ENCODE measurements at places on chromosomes 2 and 18.
A peak's percentile ranks its signal among the peaks of the same experiment; 100 is the strongest.

DNA sequence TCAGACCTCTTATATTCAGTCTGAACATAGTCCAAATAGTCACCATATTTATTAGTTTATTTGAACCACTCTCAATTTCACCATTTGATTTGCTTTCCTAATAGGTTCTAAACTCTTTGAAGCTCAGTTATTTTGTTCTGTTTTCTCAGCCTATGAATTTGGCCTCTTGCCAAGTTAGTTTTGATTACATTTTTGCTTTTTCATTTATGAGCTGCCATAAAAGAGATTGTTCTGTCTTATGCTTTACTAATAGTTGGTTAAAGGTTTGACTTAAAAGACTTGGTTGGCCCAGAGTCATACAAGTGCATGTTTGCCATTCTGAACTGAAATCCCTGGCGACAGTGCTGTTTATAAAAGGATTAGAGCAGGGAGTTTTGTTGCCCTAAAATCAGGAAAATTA lies 85.9 kb upstream of the RANBP2 start:
- no peak for DNase-seq

GRCh38 chr2:15840148-15840547 lies 100.2 kb upstream of the MYCN start:
- no peak for DNase-seq

DNA sequence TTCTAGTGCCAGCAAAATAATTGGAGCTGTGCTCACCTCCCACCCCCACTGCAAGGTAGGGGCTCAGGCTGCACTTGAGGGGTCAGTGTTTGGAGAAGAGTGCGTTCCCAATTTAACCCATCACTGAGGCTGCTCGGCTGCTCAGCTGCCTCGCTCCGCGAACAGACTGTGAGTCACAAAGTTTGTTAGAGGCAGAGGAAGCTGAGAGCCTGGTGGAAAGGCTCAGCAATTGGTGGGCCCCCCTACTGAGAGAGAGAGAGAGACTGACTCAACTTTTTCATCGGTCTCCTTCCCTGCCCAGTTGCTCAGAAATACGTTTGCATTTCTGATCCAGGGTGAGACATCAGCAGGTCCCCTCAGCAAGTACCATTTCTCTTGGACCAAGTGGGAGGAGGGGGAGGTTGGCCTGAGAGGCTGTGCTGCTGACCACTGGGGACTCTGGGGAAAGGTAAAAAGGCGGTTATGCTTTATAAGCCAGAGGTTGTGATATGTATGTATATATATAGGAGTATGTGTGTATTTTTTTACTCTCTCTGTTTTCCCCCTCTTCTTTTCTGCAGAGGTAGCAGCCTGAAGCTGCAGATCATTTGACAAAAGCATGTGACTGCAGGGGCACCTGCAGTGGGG lies 1.5 kb downstream of the EFR3B start:
- peak; percentile 0 for DNase-seq

DNA sequence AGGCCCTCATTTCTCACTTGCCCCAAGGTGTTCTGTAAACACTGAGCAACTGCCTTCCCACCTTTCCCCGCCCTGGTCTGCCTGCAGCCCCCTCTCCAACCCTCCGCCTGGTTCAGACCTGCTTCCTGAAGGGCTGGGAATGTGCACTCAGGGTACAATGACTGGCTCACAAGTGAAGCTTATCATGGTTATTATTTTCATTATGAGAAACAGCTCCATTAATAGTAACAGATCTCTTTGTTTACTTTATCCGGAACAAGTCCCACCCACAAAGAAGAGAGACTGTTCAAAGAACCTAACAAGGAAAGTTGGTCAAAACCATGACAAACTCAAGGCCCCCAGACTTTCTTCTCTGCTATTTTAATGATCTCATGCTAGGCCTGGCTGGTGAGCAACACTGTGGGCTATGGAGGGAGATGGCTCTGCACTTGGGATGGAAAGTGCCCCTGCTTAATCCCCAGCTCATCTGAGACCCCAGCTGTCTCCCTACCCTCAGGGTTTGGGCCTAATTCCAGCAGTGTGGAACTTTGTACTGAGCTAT lies 36.7 kb downstream of the ARHGAP25 start:
- no peak for DNase-seq

DNA sequence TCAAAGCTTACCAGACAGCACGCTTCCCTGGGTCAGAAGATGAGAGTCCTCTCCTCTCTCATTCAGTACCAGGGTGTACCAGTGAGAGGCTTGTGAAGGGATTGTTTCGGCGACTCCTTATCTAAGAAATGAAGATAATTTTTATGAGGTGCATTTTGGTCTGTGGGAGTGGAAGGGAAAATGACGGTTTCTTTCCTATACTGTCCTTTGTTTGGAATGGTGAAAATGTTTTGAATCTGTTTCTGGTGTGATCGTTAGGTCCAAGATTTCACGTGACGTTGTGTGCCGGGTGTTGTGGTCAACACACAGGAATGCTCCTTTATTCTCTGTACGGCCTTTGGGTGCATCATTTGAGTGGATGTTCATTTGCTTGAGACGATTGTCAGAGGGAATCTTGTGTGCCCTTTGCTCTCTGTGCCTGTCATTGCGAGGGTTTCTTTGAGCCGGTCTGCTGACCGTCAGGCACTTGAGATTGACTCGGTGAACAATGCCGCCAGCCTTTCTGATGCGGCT lies 183.5 kb downstream of the AGAP1 start:
- no peak for DNase-seq

DNA sequence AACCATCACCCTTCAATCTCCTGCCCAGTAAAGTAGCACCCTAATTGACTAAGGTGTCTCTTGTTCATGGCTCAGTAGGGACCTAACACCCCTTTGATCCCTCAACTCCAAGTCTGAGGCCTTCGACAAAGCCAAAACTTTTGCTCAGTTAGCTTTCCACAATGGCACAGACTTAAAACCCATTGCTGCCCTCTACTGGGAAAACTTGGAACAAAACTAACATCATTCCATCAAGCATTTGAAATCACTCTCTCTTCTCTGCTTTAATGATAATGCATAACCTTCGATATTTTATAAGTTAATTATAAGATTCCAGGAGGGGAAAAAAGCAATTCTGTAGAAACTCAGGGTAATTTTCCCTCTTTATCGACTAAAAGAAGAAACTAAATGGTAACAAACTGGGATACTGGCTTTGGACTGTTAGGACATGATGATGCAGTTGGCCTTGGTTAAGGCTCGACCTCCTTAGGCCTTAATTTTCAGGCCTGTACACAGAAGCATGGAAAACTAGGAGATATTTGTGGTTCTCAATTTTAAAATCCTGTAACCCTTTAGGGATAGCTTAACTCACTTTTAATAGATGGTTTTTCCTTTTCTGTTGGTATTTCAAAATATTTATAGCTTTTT lies 127.8 kb downstream of the STK39 start:
- peak; percentile 53 for DNase-seq

DNA sequence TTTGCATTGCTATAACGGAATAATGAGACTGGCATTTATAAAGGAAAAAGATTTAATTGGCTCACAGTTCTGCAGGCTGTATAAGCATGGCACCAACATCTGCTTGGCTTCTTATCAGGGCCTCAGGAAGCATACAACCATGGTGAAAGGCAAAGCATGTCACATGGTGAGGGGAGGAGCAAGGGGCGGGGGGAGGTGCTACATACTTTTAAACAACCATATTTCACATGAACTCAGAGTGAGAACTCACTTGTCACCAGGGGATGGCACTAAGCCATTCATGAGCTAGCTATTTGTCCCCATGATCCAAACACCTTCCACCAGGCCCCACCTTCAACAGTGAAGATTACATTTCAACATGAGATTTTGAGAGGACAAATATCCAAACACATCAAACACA lies 188.7 kb downstream of the MBD5 start:
- DNase-seq = no peak

- no peak for DNase-seq
These were observed 6.8 kb downstream of the SMAD7 start for GRCh38 chr18:48943736-48944527.

DNA sequence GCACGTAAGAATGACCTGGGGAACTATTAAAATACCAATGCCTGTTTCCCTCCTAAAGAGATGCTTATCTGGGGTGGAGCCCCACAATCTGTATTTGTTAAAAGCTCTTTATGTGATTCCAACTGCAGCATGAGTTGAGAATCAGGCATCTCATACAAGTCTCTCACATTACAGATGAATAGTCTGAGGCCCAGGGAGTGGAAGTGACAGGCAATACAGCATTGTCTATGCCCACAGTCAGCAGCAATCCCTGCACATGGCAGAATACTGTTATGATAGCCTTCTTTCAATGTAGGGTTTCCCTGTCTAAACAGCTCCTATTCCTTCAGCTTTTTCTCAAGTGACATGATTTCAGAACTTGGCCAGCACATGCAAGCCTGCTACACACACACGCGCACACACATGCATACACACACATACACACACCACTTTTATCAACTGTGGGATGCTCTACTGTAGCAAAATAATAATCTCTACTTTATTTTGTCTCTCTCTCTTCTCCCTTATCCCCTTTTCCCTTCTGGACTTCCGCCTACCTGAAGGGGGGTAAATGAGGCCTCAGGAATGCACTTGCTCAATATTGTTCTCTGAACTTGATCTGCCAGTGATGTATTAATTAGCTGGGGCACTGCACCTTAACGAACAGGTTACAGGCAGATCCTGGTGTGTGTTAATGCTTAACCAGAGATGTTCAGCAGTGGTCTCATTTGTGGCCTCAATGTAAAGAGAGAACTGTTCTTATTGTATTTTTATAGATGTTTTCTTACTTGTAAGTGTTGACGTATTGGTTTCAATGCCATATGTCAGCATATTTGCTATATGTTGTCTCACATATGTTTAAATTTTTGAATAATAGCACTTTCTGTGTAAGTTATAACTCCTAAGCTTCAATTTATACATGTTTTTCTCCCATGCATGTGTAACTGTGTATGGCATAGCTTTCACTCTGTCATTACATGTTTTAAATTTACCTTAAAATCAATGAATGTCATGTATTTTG lies 116.0 kb downstream of the SETBP1 start:
- DNase-seq = peak; percentile 2

DNA sequence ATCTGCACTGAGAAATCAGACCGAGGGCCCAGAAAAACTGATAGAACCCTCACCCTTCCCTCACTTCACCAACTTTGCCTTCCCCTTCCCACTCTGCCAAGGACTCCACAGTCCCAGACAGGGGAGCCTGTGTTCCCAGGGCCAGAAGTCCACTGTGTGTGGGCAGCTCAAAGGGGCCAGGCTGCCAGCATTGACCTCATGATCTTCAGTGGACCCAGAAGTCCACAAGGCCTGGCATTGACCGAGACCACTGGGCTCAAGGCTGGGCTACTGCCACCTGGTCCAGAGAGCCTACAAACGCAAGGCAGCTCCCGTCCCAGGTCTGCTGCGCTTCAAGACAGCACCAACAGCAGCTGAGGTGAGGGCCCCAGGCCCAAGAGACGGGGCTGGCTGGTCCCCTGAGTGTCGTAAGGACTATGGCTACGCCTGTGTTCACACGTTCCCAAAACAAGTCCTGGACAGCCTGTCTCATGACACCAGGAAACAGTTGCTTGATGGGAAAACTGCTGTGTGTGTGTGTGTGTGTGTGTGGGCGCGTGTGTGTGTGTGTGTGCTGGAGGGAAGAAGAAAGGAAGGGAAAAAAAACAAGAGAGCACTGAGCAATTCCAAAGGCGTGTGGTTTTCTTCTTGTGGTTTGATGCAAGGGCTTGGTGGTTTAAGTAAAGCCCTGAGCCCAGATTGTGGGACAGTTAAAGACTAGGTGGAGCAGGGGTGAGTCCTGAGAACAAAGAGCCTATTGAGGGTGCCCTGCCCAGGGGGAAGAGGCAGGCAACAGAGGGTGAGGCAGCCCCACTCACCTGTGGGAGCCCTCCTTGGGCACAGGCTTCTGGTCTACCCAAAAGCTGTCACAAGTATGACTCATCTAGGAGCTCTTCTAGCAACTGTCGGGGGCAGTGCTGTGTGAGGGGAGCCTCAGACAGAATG lies 46.6 kb upstream of the ZBTB7C start:
- no peak for DNase-seq

- peak; percentile 1 for DNase-seq
These were observed 44.6 kb downstream of the HAUS1 start for GRCh38 chr18:46148810-46149209.

DNA sequence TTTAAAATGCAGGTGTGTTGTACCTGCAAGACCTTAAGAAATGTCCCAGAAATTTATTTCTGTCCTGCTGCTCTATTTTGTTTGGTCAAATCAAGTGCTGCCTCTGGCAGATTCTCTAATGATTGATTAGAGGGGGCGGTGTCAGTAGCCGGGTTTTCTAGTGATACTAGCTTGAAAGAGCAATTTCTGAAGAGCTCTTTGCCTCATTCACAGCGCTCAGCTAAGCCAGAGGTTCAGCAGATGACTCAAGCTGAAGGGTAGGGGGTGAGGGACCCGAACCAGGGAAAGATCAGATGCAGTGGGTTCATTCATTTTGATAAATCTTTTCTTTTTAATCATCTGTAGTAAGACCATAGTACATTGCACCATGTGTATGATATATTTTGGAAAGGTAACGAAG lies 15.0 kb downstream of the ZBTB7C start:
- no peak for DNase-seq

GRCh38 chr2:78118037-78118436 lies 595.9 kb upstream of the LRRTM4 start:
- no peak for DNase-seq

GRCh38 chr18:10274301-10274700 lies 180.1 kb upstream of the APCDD1 start:
- DNase-seq = no peak

GRCh38 chr2:121080013-121080772 lies 204.8 kb downstream of the TFCP2L1 start:
- DNase-seq = peak; percentile 41

DNA sequence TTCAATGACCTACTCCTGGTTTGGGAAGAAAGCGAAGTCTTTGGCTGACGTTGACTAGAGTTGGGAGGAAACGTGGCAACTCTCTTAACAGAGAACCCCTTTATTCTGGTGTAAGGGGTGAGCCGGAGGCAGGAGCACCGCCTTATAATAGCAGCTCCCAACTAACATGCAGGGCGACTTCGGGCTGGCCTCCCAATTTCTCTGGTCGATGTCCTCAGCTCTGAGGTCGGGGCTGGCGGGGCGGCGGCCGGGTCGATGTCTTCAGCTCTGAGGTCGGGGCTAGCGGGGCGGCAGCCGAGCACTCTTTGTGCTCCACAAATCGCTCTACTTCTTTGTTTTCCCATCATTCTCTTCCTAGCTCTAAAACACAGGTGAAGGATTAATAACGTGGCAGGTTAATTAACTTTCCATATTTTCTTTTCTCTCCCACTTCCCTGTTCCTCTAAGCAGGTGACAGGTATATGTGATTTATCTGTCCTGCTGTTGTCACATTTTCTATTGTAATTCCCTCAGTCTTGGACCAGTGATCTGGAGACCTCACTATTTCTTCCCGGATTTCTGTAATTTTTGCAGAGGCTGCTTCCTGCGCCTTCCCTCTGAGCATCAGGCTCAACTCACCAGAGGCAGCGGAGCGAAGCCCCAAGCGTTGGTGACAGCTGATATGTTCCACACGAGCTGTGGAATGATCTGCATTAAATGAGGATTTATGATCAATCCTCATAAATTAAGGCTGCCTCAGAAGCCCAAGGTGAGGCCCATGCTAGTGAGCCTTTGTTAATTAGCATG lies 64.3 kb downstream of the ACKR3 start:
- DNase-seq = no peak
